NCI-H82 (cell line): ENCODE measurements at places on chromosomes 13 and 19.
A peak's percentile ranks its signal among the peaks of the same experiment; 100 is the strongest.

DNA sequence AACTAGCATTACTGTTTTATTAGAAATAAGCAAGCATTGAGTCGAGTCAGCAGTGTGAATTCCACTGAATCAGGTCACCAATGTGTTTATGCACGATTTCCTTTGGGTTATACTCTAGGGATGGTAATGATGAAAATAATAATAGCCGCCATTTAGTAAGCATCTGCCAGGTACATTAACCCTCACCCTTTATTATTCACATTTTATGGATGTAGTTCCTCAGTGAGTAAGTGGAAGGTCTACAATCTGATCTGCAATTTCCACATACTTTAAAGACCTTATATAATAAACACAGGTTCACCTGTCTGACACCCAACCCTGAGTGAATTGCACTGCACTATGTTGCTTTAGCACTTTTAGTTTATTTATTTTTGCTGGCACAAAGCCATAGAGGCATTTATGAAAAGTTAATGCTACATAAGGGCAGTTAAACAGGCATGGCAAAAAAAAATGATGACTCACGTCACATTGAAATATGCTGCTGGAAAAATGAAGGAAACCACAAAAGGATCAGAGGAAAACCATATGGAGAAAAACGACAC lies 122.4 kb downstream of the TRPC4 start:
- no peak for DNase-seq

DNA sequence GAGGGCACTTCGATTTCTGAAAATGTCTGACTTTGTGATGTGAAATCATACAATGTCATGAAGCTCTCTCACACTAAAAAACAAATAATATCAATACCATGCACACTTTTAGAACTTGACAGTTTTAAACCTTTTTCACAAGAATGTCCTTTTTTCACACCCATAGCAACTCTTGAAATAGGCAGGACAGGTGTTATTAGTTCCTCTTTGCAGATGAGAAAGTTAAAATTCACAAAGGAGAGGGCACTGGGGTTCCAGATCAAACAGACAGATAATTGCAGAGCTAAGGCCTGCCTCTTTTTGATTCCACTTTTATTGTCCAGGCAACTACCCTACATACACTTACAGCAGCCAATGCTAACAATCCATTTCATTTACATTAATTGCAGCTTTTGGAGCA lies 142.8 kb downstream of the KLF12 start:
- no peak for DNase-seq

GRCh38 chr19:55358943-55359908 lies 3.8 kb downstream of the GARIN5B start:
- DNase-seq = no peak

DNA sequence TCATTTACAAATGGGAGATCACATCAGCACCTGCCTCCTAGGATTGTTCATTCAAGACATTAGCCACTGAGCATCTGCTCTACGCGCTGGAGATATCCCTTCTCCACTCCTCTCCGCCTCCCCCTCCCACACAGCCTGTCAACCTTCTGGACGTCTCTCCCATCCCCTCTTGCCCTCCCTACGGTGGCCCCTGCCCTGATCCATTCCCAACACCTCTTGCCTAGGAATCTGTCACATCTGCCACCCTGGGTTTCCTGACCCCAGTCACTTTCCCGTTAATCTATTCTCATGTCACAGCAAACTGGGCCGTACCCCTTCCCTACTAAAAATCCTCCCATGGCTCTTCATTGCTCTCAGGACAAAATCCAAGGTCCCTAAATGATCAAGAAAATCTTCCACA lies 10.3 kb downstream of the DYRK1B start:
- peak; percentile 77 for DNase-seq

GRCh38 chr13:34001389-34001788 lies 183.4 kb downstream of the RFC3 start:
- no peak for DNase-seq

GRCh38 chr13:32474999-32475792 lies 47.3 kb upstream of the N4BP2L1 start:
- peak; percentile 82 for DNase-seq

GRCh38 chr19:16148443-16149229 lies 5.2 kb downstream of the HSH2D start:
- no peak for DNase-seq

DNA sequence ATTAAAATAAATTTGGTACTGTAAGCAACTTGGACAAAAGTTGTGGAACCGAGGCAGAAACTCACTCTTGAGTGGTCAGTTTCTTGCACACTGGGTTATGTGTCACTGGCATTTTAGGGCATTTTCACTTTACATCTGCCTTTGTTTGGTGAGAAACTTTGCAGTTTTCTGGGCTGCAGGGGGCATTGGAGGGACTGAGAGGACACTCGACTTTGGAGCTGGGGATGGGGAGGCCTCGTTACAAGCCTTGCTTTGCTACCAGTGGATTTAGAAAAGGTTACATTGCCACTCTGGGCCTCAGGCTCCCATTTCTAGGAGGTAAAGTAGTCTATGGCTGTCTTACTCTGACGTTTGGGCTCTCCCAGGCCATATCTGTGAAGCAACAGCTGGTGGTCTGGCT lies 41.9 kb upstream of the ZNF536 start:
- DNase-seq = no peak

DNA sequence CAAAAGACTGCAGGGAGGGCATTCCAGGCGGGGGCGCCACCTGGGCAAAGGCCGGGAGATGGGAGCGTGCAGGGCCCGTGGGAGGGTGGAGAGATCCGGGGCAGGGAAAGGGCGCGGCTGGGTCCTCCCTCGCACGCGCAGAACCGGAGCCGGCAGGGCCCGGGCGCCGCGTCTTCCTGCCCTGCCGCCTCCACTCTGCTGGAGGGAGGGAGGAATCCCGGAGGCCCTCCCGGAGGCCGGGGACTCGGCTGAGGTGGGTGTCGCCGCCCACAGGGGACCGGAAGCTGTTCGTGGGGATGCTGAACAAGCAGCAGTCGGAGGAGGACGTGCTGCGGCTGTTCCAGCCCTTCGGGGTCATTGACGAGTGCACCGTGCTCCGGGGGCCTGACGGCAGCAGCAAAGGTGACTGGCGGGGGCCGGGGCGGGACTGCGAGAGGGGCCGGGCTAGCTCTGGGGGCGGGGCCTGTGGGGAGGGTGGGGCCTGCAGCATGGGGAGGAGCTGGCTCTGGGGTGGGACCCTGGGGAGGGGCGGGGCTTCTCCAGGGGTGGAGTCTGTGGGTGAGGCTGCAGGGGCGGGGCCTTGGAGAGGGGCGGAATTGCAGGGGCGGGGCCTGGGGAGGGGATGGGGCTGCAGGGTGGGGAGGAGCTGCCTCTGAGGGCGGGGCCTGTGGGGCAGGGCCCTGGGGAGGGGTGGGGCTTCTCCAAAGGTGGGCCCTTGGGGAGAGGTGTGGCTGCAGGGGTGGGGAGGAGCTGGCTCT lies 51.3 kb downstream of the CELF5 start:
- peak; percentile 91 for DNase-seq

GRCh38 chr13:110551284-110551683 lies 10.2 kb downstream of the RAB20 start:
- DNase-seq = no peak

DNA sequence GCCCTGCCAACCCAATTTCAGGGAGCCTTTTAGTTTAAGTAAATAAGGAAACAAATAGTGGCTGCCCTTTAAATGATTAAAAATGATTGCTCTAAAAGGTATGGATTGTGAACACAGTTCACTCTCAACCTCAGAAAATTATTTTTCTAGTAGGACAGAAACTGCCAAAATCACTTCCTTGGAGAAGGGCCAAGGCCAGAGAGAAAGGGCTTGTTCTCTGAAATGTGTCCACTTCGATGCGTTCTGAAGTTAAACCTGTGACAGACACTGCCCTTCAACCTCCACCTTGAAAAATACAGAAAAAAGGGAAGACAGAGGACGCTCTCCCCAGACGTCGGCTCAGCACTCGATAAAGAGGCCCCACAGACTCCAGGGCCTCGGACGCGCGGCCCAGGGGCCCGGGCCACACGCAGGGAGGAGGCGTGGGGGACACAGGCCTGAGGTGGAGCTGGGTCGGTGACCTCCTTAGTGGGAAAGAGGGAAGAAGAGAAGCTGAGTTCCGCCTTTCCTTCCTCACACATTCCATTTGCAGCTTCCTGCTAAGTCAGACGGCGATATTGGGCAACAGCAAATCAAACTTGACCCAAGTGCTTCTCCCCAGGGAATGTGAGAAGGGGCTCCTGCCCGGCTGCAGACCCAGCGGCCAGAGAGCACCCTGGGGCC lies 63.6 kb downstream of the RASA3 start:
- DNase-seq = no peak

DNA sequence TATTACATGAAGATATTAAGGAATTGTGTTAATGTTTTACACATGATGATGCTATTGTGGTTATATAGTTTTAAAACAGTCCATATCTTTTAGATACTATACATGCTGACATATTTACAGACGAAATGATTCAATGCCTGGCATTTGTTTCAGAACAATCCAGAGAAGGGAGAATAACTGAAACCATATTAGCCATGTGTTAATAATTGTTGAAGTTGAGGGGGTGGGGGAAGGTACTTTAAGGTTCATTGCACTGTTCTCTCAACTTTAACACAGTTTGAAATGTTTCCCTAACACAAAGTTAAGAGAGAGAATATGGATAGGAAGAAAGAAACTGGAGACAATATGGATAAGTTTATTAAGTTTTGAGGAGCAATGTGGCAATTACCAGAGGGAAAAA lies 5.8 kb downstream of the CRYL1 start:
- no peak for DNase-seq

GRCh38 chr13:103104340-103104739 lies 38.1 kb upstream of the SLC10A2 start:
- DNase-seq = no peak

- peak; percentile 57 for DNase-seq
Measured at GRCh38 chr13:74465271-74465670, 331.1 kb upstream of the KLF12 start.
